ENCODE measurements at places on chromosomes 5 and 9.
A peak's percentile ranks its signal among the peaks of the same experiment; 100 is the strongest.

DNA sequence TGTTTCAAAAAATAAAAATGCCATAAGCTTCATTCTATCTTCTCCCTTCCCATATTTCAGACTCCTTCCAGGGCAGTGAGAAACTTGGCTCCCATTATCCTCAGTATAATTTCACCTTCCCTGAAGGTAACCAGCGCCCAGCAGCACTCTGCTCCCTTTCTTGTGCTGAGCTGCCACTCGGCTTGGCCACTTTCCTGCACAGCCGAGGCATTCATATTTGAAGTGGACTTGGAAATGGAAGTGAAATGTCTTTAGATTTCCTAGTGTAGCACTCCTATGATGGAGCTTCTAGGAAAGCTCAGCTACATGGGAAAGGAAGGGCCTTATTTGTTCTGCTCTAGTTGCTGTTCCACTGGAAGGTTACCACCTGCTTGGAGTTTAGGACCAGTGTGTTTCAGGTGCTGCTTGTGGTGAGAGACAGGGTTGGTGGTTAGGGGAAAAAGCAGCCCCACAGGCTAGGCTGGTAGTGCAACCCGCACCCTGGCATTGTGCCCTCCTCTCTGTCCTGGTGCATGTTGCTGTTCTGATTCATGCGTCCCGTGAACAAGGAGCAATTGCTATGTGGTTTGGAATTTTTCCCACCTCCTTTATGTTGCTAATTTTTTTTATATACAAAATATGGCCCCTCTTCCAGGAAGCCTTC is 53.8 kb downstream of the RAD23B start:
- no peak for DNase-seq

GRCh38 chr5:157116483-157116954 is 7.7 kb upstream of the HAVCR2 start:
- no peak for DNase-seq

DNA sequence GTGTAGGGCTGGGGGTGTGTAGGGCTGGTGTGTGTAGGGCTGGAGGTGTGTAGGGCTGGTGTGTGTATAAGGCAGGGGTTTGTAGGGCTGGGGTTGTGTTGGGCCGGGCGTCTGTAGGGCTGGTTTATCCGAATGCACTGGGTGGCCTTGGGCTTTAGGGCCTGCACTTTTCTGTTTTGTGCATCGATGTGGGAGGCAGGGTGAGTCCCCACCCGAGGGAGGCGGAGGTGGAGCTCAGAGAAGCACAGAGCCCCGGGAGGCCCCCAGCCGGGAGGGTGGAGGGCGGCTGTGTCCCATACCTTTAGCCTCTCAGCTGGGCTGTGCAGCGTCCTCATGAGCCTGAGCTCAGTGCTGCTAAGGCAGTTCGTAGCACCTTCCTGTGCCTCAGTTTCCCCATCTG is 13.5 kb downstream of the COL5A1 start:
- DNase-seq: no peak

DNA sequence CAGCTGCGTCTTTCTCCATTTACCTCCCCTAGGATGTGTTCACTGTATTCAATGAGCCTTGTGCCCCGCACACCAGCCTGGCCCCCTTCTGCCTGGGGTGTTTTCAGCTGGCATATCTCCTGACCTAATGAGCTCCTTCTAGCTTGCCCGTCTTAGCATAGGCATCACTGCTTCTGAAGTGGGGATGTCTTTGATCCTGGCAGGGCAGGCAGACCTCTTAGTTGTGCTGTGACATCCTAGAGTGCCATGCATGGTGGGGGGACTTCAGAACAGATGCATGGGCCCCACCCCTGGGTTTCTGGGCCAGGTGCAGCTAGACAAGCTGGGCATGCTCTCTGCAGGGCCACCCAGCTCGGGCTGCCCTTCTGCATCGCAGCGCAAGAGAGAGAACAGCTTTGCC is 172.7 kb downstream of the GADD45G start:
- DNase-seq: no peak

- DNase-seq: no peak
Measured at GRCh38 chr9:30125881-30126280, 2258.6 kb upstream of the ACO1 start.

GRCh38 chr9:76571743-76572146 is 112.8 kb downstream of the GCNT1 start:
- DNase-seq: no peak

DNA sequence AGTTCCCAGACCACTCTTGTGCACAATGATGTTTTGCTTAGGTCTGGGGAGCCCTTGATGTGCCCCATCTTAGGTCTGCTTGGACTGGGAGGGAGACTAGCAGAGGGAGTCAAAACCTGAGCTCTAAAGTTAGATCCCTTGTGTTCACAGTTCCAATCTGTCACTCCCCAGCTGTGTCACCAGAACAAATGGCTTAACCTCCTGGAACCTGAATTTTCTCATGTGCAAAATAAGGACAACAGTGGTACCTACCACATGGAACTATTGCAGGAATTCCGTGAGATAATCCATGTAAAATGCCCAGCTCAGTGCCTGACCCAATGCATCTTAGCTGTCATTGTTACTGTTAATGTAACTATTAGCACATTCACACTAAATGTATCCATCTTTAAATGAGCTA is 45.5 kb downstream of the GALNT10 start:
- DNase-seq: no peak

- no peak for DNase-seq
Measured at GRCh38 chr5:62689599-62690368, 111.2 kb downstream of the LRRC70 start.

DNA sequence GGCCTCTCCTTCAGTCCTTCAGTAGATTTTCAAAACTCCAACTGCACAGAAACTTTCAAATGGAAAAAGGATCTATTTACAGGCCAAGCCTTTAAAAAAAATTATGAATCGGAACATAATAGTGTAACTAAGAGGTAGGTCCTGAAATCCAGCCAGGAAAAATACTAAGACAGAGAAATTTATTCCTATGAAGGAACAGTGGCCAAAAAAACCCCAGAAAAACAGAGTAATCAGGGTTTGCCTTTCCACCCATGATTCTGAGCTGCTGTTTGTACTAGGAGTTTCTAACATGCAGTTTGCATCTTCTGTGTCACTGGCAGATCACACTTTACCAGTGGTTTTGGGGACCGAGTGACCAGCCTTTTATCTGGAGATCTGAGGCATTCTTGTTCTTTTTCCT is 93.1 kb upstream of the TMED7 start:
- DNase-seq: no peak

DNA sequence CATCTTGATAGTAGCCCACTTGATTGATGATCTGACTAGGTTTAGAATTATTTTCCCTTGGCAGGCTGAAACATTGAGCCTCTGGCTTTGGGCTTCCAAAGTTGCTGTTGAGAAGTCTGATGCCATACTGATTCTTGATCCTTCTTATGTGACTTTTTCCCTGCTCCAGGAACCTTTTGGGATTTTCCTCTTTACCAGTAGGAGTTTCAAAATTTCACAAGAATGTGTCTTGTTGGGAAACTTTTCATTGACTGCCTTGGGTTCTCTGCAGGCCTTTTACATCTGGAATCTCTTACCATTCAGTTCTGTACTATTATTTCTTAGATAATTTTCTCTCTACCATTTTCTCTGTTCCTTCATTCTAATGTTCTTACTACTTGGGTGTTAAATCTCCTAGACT is 20.0 kb downstream of the STC2 start:
- DNase-seq: no peak

DNA sequence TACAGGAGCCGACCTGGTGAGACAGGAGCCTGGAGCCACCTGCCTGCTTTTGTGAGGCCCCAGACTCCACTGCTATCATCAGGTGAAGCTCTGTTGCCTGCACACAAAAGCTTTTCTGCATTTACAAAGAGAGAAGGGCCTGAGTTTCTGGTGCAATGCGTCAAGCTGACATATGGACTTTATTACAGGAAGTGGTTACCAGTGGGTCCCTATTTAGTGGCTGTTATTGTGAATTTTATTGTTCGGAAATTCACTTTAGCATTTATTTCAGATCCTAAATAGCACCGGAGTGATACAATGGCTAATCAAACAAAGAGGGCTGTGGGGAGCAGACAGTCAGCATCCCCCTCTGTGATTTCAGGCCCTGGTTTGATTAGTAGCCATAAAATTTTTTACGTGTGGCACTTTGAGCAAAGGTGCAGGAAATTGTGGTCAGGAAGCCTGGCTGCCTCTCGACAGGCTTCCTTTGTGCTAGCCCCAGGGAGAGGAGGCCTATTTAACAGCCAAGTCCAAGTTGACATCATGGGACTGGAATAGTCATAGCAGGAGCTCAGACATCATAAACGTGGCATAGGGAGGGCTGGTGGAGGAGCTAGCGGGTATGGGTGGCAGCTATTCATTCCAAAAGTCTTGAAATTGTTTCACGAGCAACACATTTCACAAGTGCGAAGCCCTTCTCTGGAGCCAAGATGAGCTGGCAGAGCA is 8.4 kb downstream of the TGFBI start:
- DNase-seq: peak; percentile 49

DNA sequence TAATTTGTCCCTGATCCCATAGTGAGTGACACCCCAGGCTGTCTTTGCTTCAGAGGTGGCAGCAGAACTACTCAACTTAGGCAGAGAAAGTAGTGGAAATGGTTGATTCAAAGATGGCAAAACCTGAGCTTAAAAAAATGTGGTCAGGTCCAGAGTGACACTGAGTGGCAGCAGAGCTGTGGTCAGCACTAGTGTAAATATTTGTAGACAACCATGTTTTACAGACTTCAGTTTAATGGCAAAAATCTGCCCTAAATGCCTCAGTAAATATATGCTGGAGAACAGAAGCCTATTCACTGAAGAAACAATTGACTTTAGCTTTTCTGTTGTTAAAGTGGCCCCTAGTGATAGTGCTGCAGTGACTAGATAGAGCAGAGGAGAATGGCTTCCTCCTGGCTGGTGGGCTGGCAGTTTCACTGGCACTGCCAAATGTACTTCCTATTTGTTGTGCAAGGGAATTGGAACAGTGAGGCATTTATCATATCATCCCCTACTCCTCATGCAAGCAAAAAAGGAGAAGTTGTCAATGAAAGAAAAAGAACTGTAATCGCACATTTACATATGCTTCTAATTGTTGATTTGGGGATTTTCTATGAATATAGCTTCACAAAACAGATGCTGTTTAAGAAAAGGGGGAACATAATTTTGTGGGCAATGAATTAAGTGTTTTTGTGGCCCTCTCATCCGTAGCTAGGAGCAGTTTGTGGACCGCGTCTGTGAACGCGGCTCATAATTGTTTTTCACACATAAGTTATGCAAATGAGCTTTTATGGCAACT is 12.0 kb downstream of the PBX3 start:
- DNase-seq: peak; percentile 68

GRCh38 chr5:83548581-83548980 is 77.0 kb downstream of the VCAN start:
- no peak for DNase-seq

DNA sequence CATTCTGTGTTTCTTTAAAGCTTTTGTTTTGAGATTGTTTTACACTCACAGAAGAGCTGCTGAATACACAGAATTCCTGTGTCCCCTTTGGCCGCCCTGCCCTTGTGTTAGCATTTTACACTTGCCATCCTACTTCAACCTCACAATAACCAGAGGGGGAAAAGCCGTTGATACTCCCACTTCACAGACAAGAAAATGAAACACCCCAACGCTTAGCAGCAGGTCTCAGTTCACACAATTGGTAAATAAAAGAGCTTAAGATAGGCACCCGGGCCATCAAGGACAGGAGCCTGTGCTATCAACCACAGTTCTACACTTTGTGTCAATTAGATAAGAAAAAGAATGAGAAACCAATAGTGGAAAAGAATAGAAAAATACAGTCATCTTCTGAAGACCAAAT is 178.0 kb downstream of the SYK start:
- DNase-seq: no peak

DNA sequence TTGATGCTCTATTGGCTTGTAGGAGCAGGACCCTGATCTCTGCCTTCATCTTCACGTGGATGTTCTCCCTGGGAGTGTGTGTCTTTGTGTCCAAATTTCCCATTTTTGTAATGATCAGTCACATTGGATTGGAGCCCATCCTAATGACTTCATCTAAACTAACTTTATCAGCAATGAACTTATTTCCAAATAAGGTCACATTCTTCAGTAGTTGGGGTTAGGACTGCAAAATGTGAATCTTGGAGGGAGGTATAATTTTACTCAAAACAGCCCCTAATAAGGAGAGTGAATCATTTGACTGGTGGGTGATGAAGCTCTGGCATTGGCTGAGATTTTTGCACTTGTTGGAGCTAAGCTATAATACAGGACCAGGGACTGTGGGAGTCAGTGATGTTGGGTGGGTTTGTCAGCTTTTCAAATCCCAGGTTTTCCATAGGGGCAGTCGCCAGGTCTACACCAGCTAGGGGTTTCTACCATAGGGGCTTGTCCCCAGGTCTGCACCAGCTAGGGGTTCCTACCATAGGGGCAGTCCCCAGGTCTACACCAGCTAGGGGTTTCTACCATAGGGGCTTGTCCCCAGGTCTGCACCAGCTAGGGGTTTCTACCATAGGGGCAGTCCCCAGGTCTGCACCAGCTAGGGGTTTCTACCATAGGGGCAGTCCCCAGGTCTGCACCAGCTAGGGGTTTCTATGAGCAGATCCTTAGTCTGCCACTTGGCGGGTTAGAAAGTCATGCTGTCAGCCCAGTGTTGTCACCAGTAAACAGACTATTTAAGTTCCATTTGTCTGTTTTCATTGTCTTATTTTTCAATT is 382.6 kb upstream of the DAP start:
- no peak for DNase-seq

DNA sequence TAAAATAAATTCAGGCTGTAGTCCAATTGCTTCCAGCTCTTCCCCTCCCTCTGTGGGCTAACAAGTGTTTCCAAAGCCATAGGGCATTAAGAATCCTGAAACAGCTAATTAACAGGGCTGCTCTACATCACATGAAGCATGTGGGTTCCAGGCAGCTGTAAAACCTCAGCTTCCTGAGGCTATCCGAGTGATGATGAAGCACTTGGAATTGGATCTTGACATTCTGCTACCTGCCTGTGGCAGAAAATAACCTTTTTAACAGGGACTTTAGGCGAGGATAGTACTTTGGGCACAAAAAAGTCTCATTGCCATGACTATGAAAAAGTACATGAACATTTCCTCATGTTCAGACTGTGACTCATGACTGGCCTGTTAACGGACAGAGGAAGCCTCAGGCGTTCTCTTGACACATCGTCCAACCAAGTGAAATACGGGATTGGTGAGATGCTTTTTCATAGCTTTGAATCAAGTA is 107.2 kb downstream of the PDE4D start:
- no peak for DNase-seq

DNA sequence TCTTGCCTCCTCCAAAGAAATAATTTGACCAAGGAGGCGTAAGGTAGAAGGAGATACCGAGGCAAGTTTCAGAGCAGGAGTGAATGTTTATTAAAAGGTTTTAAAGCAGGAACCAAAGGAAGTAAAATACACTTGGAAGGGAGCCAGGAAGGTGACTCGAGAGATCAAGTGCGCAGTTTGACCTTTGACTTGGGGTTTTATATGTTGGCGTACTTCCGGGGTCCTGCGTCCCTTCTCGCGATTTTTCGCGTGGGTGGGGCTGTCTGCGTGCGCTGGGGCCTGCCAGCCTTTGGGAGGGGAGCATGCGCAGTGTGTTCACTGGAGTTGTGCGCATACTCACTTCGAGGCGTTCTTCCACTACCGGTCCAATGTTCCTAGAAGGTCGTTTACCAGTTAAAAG is 166.0 kb upstream of the IRX2 start:
- DNase-seq: no peak

GRCh38 chr9:79471580-79472543 is 99.9 kb upstream of the TLE4 start:
- DNase-seq: peak; percentile 3

GRCh38 chr5:135294793-135295192 is 104.2 kb downstream of the MACROH2A1 start:
- no peak for DNase-seq

- DNase-seq: no peak
Measured at GRCh38 chr5:66143473-66144073, 527 bp upstream of the SREK1 start.

Measured in GDM1 (cell line).